ENCODE measurements at places on chromosomes 2 and 18. TPM values are rescaled to one million over a fixed set of nuclear protein-coding genes. Genes with fewer than 3 reads are reported as not detected.

The GPBAR1 gene
- 1.6 TPM for total RNA-seq

The SPP2 gene
- not detected for total RNA-seq

DNA sequence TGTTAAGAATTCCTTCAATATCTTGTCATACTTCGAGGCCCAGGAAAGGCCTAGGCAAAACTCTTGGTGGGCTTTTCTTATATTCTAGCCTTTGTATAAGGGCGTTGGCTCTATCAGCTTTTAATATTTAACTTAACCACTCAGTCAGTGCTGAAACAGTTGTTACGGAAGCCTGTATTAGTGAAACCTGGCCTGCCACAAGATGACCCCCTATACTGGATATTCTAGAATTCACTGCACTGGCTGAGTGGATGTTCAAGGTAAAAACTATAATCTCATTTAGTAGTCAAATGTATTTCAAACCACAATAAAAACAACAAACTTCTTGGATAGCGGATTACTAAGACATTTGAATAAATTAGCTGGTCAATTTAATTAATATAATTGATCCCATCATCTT is 91.7 kb upstream of the HNMT start:
- no peaks in the 10 kb centered on the region for H3K27me3 ChIP-seq
- H3K4me3 ChIP-seq, result no peak overlapping the region
- no peaks in the 10 kb centered on the region for H3K36me3 ChIP-seq
- no peaks in the 10 kb centered on the region for H3K4me1 ChIP-seq
- H3K27ac ChIP-seq, result no peak overlapping the region

- no peaks in the 10 kb centered on the region for H3K4me1 ChIP-seq
- H3K27me3 ChIP-seq, result no peaks in the 10 kb centered on the region
- no peak for DNase-seq
- no peak overlapping the region for H3K4me3 ChIP-seq
- H3K27ac ChIP-seq, result no peak overlapping the region
- H3K36me3 ChIP-seq, result no peaks in the 10 kb centered on the region
These were observed 18.1 kb downstream of the EPAS1 start for GRCh38 chr2:46315103-46315890.

GRCh38 chr2:33246432-33246831 is 230.0 kb upstream of the RASGRP3 start:
- no peak for DNase-seq
- H3K4me1 ChIP-seq, result no peaks in the 10 kb centered on the region
- no peaks in the 10 kb centered on the region for H3K36me3 ChIP-seq
- H3K27ac ChIP-seq, result no peak overlapping the region
- no peaks in the 10 kb centered on the region for H3K27me3 ChIP-seq

DNA sequence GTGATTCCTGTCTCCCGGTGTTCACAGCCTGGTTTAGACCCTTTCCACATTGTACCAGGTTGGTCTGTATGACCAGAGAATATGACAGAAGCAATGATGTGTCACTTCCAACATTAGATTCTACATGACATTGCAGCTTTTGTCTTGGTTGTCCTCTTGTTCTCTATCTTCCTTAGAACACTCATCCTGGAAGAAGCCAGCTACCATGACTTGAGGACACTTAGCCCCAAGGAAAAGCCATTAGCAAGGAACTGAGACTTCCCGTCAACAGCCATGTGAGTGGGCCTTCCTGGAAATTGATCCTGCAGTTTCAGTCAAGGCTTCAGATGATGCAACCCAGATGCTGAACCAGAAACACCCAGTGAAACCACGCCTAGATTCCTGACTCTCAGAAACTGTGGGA is 143.3 kb downstream of the MREG start:
- no peak for DNase-seq
- no peaks in the 10 kb centered on the region for H3K36me3 ChIP-seq
- H3K27me3 ChIP-seq, result no peaks in the 10 kb centered on the region
- no peaks in the 10 kb centered on the region for H3K4me1 ChIP-seq
- no peak overlapping the region for H3K27ac ChIP-seq

DNA sequence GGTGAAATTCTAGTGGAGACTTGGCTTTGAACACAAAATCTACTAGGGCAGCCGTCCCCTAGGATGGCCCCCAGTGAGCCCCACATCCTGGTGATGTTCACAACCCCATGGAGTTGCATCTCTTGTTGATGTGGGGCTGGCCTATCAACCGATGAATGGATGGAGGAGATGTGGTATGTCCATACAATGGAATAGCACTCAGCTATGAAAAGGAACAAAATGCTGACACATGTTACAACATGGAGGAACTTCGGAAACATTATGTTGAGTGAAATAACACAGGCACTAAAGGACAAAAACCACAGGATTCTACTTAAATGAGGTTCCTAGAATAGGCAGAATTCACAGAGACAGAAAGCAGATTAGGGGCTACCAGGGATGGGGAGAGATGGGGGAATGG is 80.1 kb upstream of the ASAP2 start:
- no peak for DNase-seq
- H3K36me3 ChIP-seq, result peaks cover 10% of the 10 kb centered on the region
- peak overlapping the region; percentile 32 for H3K4me3 ChIP-seq
- H3K27me3 ChIP-seq, result peaks cover 4% of the 10 kb centered on the region
- H3K4me1 ChIP-seq, result peaks cover 12% of the 10 kb centered on the region

DNA sequence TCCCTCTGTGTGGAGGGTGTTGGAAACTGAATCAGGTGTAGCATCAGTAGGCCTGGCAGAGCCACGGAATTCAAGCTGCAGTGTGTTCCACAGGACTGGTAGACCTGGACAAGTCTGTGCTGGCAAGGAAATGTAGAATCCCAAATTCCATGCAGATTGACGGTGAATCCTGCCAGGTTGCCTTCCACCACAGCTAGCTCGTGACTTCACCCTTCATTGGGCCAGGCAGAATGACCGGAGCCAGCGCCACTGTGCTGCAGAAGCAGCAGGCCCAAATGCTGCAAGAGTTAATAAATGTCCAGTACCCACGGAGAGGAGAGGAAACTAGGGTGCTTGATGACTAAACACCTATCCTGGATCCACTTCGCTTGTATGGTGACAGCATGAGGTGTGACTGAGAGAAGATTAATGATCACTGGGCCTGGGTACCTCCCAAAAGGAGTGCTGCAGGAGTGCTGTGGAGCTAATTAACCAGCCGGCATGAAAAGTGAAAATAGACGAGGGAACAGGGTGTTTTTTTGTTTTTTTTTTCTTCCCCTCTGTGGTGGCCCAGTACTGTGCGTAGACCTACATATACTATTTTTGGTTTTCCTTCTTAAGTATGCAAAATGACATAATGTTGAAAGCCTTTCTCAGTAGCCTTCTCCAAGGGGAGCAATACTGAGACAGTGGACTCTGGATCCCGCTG is 122.2 kb downstream of the TANC1 start:
- H3K27me3 ChIP-seq, result no peaks in the 10 kb centered on the region
- H3K4me1 ChIP-seq, result peaks cover 5% of the 10 kb centered on the region
- no peak overlapping the region for H3K4me3 ChIP-seq
- H3K27ac ChIP-seq, result no peak overlapping the region

The AMER3 gene
- 20.6 TPM for total RNA-seq
